Dermis microvascular lymphatic vessel endothelial cell (primary cell): ENCODE measurements at places on chromosomes 12 and 14. TPM values are rescaled to one million over a fixed set of nuclear protein-coding genes. Genes with fewer than 3 reads are reported as not detected.
A peak's percentile ranks its signal among the peaks of the same experiment; 100 is the strongest.

SLC17A8 gene
- not detected in 2 replicates for total RNA-seq

KRT82 gene
- total RNA-seq: not detected in 2 replicates

FAM161B gene
- 1.2 and 2.4 TPM in 2 replicates for total RNA-seq

APOLD1 gene
- total RNA-seq: 38.9 and 41.6 TPM in 2 replicates

CPNE6 gene
- total RNA-seq: not detected in 2 replicates

C3AR1 gene
- total RNA-seq: 0.13 and 0.26 TPM in 2 replicates

ADAMTS20 gene
- not detected in 2 replicates for total RNA-seq

ADAM21 gene
- 0.13 and 0.26 TPM in 2 replicates for total RNA-seq

CMAS gene
- total RNA-seq: 16.4 and 20.5 TPM in 2 replicates

DNA sequence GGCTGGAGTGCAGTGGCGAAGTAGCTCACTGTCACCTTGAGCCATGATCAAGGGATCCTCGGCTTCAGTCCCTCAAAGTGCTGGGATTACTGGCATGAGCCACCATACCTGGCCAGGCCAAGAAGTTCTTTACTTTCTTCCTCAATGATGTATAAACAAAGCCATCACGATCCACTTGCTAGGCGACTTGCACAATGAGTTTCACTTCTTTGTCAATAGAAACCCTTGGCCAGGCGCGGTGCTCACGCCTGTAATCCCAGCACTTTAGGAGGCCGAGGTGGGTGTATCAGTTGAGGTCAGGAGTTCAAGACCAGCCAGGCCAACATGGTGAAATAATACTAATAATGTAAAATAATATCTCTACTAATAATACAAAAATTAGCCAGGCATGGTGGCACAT, 14.4 kb upstream of the SPSB2 start:
- DNase-seq: no peak

GRCh38 chr14:99041141-99041819, 230.7 kb downstream of the BCL11B start:
- DNase-seq: no peak

- no peak for DNase-seq
Measured at GRCh38 chr12:98232753-98233390, 282.5 kb upstream of the TMPO start.

- no peak for DNase-seq
Measured at GRCh38 chr14:90600619-90601018, 203.8 kb downstream of the CALM1 start.

DNA sequence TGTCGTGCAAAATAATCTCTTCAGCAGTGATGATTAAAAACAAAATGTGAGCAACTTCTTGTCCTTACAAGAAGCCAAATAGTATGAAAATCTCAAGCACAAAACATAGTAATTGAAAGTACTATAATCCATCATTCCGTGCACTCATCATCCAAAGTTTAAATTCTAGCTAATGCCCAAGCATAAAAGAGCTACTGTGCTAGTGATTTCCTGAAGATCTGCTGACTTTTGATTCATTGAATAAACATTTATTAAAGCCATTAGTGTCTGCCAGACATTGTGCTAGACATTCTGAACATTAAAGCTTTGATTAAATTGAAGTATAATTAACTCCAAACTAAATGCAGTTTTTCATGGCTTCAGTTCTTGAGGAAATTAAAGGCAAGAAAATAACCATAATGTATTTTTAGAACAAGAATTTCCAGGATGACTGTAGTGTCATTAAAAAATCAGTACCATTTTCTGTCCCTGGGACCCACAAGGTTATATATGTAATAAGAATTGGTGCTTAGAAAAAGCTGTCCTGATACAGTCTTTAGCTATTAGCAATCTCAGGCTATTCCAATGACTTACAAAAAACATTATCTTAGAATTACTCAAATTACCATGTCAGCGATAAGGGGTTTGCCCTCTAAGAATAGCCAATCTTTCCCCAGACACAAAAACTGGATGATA, 71.7 kb downstream of the CMAS start:
- no peak for DNase-seq

DNA sequence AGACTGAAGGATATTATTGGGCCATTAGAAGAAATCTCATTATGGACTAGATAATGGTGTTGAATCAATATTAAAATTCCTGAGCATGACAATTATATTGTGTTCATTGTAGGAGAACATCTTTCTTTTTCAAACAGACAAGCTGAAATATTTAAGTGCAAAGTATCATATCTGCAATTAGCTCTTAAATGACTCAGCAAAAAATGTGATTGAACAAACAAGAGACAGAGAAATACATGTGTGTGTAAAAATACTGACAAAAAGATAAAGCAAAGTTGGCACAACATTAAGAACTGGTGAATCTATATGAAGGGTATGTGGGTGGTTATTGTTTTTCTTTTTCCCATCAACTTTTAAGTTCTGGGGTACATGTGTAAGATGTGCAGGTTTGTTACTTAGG, 9.5 kb downstream of the CEP290 start:
- no peak for DNase-seq

DNA sequence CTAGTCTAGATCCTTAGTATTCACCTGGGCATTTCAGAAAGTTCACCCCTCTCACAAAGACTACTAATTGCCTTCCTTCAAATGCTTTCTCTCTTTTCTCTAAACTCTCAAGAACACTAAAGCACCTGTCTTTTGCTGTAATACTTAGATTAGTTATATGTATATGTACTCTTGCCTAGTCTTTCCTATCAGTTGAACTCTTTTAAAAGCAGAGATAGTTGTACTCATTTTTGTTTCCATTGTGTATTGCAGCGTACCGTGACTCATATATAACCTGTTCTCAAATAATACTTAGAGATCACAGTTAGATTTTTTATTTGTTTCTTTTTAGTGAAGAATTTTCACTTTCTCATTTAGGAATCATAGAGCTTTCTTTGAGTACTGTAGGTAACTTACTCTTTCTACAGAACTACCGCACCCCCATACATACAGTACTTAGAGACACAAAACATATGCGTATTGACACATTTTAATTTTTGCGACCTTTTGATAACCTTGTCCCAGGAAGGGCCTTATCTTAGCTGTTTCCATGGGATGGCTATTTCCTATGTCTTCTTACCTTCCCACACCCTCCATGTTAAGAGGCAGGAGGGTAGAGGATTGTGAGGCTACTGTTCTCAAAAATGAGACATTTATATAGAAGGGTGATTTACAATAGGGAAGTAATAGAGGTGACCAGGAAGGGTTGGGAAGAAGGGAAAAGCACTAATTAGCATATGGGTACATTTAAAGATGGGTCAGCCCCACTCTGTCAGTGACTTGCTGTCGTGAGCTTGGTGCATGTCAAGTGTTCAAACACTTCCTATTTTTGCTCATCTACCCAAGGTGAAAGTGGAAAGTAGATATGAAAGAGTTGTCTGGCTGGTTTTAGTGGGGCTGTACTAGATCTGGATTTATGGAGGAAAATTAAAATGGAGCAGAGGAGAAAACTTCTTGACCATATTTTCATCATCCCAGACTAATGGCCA, 74.3 kb downstream of the PLEKHA5 start:
- DNase-seq: no peak

- no peak for DNase-seq
Measured at GRCh38 chr14:23054000-23054811, 3.1 kb downstream of the CDH24 start.

GRCh38 chr12:76927170-76927784, 48.5 kb upstream of the CSRP2 start:
- DNase-seq: peak; percentile 44
